ENCODE measurements at places on chromosomes 4 and X.

DNA sequence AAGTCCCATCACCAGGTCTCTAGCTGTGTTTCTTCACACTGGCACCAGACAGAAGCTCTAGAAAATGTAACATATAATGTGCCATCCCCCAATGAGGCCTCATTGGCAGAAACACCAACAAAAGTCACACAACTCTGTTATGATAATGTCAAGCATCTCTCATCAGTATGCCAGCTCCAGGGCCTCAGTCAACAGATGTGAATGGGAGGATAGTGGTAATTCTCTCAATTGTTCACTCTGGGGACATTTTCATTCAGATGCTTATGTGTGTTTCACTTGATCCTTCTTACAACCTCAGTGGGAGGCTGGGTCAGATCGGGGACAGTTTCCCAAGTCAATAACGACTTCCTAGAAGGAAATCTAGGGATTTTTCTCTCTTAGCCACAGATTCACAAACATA lies 57.5 kb upstream of the SCOC start:
- no peak for ATAC-seq

DNA sequence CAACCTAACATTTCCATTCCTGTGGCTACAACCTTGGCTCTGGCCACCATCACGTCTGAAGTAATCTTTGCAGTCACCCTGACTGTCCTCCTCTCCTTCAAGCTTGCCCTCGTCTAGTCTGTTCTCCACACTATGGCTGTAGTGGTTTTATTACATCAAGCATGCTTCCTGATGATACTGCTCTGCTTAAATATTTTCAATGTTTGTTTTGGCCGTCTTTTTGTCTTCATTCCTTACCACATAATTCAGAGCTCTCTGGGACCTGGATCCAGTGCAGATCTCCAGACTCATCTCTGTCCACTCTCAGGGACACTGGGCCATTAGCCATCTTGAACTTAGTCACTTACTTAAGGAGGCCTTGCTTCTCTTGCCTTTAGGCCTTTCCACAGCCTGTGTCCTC lies 27.7 kb upstream of the FREM3 start:
- no peak for ATAC-seq

GRCh38 chrX:19875050-19875431 lies 12.4 kb downstream of the SH3KBP1 start:
- no peak for ATAC-seq

GRCh38 chr4:12041828-12042227 lies 613.1 kb upstream of the HS3ST1 start:
- ATAC-seq, result no peak

DNA sequence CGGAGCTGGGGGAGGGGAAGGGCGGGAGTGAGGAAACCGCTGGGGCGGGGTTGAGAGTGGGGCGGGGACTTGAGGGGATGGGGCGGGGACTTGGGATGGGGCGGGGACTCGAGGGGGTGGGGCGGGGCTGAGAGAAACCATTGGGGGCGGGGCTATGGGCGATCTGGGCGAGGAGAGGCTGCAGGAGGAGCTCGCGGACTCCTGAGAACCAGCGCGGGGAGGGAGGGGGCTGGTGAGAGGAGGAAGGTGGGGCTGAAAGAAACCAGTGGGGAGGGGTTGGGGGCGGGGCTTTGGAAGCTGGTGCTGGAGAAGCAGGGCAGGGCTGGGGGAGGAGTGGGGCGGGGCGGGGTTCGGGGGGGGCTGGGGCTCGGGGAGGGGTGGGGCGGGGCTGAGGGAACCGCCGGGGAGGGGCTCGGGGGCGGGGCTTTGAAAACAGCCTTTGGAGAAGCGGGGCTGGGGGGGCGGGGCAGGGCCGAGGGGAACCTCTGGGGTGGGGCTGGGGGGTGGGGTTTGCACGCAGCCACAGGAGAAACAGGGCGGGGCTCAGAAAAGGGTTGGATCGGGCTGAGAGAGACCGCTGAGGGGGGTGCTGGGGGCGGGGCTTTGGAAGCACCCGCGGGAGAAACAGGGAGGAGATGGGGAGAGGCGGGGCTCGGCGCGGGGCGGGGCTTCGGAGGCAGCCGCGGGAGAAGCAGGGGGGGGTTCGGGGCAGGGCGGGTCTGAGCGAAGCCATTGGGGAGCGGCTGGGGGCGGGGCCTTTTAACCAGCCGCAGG lies 777 bp upstream of the EOLA2 start:
- peak; percentile 9 for ATAC-seq

- no peak for ATAC-seq
These were observed 107.5 kb downstream of the VSIG4 start for GRCh38 chrX:65932173-65933084.

GRCh38 chr4:155604718-155605626 lies 61.7 kb upstream of the GUCY1A1 start:
- ATAC-seq, result no peak

DNA sequence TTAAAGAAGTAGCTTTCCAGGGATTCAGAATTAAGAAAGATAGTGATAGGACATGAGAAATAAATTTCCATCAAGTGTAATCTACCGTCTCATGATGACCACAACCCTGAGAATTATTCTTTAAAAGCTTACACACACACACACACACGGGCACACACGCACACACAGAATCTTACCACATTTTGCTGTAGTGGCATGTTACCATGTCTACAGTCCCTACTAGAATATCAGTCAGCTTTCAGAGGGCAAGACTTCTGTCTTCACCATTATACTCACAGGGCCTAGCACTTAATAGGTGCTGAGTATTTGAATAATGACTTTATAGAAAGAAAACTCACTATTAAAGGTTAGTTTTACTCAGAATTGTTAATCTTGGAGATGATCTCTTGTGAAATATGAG lies 15.4 kb downstream of the CMC4 start:
- no peak for ATAC-seq

DNA sequence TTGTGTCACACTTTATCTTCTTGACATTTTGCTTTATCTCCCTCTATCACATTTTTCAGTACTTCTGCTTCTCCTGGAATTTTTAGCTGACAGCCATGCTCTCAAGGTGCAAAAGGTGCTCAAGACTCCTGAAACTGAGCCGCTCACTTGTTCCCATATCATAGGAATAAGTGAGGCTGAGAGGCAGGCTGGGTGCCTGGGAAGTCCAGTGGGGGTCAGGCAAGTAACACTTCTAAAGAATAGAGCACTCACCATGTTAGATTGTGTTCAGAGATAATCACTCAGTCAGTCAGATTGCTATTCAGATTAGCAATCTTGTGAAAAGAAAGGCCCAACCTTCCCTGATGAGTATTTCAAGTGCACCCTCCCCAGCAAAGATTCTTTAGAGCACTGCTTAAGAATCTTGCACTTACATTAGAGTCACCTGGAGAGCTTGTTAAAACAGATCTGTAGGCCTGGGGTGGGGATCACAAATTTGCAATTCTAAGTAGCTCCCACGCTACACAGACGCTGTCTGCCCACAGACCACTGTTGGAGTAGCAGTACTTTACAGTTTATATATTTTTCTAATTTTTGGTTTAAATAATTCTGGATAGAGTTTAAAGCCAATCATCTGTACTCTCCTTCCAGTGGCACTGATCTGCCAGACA lies 23.1 kb upstream of the LRAT start:
- ATAC-seq, result no peak

GRCh38 chr4:1080961-1081688 lies 32.2 kb downstream of the RNF212 start:
- ATAC-seq, result no peak

DNA sequence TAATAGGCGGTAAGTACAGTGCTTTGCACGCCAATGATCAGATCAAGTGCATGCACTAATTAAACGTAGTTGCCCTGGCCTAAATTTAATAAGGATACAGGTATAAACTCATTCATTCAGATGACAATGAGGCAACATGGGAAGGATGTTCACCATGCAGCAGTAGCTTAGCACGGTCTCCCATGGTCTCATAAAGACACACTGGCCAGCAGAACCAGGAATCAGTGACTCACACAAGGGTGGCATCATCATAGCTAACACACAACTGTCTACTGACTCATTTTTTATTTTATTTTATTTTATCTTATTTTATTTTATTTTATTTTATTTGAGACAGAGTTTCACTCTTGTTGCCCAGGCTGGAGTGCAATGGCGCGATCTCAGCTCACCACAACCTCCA lies 42.7 kb downstream of the TMEM156 start:
- ATAC-seq, result no peak

GRCh38 chr4:99827454-99827853 lies 10.8 kb downstream of the DAPP1 start:
- ATAC-seq, result no peak

GRCh38 chr4:77141964-77142645 lies 14.9 kb upstream of the CCNG2 start:
- no peak for ATAC-seq

DNA sequence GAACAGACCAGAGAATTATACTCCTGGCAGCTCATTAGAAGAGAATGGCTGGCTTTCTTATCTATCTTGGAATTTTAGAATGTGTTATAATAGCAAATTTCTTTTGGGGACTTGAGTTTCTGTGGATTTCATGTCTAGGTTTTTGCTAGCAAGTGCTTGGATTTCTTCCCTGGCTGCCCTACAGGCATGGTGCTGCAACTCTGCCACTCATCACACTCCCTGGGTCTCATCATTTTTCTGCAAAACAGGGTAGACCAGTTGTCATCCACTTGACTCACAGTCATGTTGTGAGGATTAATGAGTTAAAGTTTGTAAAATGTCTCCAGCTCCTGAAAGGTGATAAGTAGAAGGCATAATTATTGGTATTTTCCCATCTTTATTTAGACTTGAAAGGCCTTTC lies 60.7 kb upstream of the LCORL start:
- ATAC-seq, result no peak

GRCh38 chr4:110165382-110166286 lies 32.8 kb downstream of the ELOVL6 start:
- ATAC-seq, result no peak

GRCh38 chrX:153380691-153381090 lies 20.5 kb downstream of the PNMA6E start:
- no peak for ATAC-seq

GRCh38 chr4:84498935-84499623 lies at the start of gene NKX6-1:
Gene NKX6-1, minus strand, starts transcription at chr4:84499292. Its CDS starts 1,064 bp downstream, at chr4:84498228.
- ATAC-seq, result peak; percentile 96

- ATAC-seq, result no peak
These were observed 533.0 kb downstream of the BCOR start for GRCh38 chrX:39564751-39565150.

DNA sequence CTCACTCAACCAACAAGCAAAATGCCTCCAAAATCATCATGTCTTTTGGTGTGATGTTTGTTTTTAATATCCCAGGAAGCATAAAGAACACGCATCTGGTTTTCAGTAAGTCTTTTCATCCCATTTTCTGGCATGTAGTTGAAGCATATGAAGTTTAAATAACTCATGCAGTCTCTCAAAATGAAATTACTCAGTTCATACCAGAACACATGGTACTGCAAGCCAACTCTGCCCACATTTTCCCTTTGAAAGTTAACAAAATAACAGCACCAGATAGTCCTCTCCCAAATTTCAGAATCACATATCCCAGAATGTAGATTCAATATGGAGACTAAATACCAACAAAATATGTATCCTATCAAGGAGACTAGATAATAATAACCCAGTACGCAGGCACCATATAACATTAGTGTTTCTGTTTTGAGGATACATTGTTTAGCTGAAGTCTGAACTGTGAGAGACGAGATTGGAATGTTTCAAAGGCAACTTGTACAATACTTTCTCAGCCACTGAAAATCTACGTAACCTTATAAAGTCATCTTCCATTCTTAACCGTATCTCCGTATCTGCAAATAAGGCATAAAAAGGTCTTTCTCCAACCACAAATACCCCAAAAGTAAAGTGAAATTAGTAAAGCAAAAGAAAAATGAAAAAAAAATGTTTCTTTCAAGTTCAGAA lies 23.1 kb downstream of the CORIN start:
- ATAC-seq, result no peak

- ATAC-seq, result no peak
These were observed 219.5 kb downstream of the CENPC start for GRCh38 chr4:67325791-67326190.

GRCh38 chrX:50704360-50704759 lies 109.6 kb downstream of the SHROOM4 start:
- ATAC-seq, result no peak

Measured in gastroesophageal sphincter (tissue), 4 donors.